ENCODE measurements at places on chromosomes 7 and 10.

DNA sequence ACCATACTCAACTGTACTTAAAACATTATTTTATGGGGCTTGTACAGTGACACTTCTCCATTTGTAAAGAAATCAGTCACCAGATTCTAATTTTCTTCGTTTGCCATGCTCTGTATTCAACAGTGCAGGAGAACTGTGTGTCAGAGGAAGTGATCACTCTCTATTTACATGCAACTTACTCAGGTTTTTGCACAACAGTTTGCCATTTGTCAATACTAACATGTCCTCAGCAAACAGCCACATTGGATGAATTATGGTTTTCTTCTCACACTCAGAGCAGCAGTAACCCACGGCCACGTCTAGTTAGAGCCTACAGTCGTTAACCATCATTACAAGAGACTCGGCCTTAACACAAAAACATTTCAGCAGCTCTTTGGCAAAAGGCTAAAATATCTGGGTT is 69.2 kb upstream of the SP4 start:
- no peak for DNase-seq

GRCh38 chr7:27051451-27051850 is 44.3 kb downstream of the HOXA1 start:
- no peak for DNase-seq

DNA sequence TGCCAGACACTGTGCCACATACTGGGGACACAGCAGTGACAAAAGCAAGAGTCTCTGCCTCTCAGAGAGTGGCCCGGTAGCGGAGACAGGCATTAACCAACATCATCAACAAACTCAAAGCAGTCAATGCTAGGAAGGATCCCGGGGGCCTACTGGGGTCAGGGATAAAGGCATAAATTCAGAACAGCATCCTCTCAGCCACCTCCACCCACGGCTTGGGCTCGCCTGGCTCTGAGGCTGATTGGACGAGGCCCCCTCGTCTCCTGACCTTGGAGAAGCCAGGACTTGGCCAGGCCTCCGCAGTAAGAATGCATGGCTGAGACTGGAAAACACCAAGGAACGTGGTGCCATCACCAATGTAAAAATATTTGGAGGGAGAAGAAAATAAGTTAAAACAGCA is 102.1 kb downstream of the ARHGAP22 start:
- DNase-seq, result no peak

- DNase-seq, result peak; percentile 90
Measured at GRCh38 chr7:99102809-99103690, 40.9 kb downstream of the SMURF1 start.

DNA sequence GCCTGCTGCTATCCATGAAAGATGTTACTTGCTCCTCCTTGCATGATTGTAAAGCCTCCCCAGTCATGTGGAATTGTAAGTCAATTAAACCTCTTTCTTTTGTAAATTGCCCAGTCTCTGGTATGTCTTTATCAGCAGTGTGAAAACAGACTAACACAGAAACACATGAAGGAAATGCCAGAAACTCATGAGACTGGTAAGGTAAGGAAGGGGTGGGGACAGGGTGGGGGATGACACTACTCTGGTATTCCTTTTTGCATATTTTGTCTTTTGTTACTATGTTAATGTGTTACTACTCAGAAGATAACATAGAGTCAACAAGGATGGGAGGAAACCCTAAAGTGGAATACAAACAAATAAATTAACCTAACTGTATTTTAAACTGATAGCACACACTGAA is 69.8 kb upstream of the DRGX start:
- no peak for DNase-seq

GRCh38 chr10:29876008-29876555 is 183.3 kb downstream of the JCAD start:
- no peak for DNase-seq

DNA sequence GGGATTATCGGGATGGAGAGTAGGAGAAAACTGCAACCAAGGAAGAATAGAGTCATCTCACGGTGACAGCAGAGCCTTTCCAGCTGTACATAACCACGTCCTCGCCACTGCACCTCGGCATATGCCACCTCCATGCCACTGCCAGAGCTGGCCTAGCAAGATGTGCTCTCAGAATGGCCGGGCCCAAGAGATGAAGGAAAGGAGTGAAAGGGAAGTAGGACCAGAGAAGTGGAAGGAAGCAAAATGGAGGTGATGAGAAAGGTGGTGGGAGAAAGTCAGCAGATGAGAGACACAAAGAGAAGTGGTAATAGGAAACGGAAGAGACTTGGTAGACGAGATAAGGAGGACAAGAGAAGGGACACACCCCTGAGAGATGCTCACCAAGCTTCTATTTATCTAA is 8.0 kb upstream of the CALU start:
- no peak for DNase-seq

DNA sequence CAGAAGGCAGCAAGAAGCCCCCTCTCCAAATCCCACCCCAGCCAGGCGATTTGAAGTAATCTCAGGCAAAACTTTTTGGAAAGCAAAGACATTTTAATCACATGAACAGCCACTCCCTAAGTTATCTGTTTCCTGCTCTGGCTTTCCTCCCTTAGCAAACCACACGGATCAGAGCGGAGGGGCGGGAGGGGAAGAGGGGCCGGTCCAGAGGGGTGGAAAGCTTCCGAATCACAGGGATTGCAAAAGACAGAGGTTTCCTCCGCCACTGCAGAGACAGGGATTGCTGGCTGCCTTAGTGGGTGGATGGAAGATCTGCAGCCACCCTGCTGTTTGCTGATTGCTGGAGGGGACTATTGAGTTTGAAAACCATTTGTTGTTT is 41.2 kb downstream of the ZCCHC24 start:
- DNase-seq, result peak; percentile 57

DNA sequence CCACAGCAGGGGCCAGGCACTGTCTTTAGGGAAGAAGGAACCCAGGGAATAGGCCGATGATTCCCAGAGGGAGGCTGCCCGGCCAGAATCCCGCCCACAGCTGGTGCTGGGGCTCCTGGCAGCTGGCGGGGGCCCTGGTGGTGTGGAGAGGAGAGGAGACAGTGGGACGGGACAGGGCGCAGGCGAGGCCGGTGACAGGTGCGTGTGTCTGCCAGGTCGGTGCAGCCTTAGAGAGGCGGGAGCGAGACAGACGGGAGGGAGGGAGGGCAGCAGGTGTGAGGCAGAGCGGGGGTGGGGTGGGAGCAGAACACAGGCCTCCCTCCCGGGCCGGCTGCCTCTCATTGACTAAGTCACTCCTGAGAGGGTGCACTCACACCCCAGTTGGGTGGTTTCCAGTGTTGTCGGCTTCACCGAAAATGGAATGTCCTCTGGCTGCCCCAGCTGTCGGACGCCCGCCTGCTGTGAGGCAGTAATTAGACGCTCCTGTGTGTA is 55.2 kb downstream of the ELFN1 start:
- peak; percentile 37 for DNase-seq

DNA sequence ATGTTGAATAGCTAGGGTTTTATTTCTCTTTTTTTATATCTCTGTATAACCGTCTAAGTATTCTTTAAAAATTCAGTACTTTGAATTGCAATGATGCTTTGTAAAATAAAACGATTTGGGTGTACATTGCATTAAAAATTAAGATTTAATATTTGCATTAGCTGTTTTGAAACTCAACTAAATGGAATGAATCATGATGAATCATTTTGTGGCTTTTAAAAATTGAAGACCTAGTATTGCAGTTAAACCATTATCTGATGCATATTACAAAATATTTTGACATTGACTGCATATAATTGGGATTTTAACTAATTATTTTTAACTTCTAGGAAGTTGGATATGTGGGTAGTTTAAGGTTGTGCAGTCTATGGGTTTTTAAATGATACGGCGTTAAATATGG is 314.0 kb downstream of the CDK14 start:
- peak; percentile 32 for DNase-seq

DNA sequence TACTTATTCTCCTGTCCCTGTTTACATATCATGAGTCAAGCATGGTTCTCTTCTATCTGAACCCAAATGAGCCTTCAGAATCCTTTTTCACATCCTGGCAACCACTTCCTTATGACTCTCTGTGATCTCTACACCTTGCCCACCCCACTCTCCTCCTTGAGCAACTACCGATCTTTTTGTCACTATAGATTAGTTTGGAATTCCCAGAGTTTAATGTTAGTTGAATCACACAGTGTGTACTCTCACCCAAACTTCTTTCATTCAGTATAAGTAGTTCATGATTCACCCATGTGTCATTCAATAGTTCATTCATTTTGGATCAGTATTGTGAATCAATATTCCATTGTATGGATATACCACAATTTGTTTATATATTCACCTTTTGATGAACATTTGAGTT is 55.3 kb downstream of the TFAM start:
- DNase-seq, result no peak

- no peak for DNase-seq
Measured at GRCh38 chr7:99210265-99210970, 2.5 kb upstream of the KPNA7 start.

DNA sequence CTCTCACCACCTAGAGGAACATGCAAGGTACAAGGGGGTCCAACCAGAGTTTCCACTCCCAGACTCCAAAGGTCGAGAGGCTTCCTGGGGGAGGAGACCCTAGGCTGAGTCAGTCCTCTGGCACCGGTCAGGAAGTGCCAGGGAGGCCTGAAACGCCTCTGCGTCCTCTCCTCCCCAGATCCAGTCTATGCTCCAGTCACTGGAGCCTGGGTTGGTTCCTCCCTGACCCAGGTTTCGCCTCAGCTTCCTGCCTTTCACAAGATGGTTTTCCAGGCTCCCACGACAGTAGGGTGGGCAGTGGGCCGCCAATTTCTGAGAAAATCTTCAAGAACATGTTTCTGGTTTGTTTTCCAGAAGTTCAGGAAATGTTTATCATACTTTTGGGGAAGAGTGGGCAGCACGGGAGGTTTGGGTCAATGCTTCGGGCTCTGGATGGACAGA is 30.0 kb downstream of the DUSP5 start:
- peak; percentile 62 for DNase-seq

DNA sequence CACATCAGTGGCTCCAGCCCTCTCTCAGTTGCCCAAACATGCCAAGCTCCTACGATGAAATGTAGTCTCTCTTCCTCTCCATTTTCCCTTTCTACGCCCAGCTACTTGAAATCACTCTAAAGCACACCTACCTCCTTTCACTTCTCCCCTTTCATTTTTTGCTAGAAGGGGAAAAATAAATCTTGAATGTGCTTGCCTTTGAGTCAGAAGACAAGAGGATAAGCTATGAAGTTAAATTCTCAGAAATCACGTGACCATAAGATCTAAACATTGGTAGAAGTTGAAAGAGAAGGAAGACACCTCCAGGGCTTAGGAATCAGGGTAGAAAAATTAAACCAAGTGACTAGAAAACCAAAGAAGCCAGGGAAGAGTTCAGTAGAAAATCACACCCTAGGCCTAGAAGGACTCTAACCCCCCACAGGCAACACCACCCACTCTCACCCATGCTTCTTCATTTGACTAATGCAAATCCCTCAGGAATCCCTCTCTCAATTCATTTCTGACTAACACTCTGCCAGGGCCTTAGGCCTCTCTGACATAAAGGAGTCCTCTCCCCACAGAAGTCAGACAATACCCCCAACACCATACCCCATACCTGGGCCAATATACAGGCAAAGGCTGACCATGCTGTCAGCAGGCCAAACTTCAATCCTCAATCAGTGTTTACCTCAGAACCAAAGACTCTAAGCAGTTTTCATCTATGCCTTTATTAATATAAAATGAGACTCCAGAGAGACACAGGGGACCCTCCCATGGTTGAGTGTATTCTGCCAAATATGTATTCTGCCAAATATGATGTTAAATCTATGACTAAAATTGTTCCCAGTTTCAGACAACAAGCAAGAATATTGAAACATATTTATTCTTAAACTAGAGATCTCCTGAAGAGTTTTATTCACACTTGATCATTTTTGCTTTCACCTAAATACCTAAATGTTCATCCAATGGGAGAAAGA is 84.8 kb downstream of the ELMO1 start:
- DNase-seq, result no peak

- DNase-seq, result no peak
Measured at GRCh38 chr7:156472267-156472666, 168.3 kb upstream of the RNF32 start.

GRCh38 chr10:76010703-76011102 is 579.3 kb downstream of the LRMDA start:
- DNase-seq, result no peak

GRCh38 chr7:114788706-114789105 is 133.2 kb upstream of the MDFIC start:
- no peak for DNase-seq

DNA sequence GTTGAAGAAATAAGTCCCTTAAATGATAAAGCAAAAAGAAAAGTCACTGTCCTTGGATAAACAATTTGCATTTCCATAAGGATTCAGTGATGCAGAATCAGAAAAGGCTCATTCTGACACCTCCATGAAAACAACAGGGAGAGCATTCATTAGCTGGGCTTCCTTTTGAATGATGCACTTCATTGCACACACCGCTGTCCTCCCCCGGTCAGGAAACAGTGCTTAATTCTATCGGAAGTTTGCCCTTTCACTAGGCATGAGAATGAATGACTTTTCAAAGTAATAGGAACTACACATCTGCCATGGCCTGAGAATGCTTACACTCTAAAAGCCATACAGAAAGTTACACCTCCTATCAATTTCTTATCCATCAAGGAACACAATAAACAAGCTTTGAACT is 4.2 kb downstream of the PCDH15 start:
- DNase-seq, result no peak

DNA sequence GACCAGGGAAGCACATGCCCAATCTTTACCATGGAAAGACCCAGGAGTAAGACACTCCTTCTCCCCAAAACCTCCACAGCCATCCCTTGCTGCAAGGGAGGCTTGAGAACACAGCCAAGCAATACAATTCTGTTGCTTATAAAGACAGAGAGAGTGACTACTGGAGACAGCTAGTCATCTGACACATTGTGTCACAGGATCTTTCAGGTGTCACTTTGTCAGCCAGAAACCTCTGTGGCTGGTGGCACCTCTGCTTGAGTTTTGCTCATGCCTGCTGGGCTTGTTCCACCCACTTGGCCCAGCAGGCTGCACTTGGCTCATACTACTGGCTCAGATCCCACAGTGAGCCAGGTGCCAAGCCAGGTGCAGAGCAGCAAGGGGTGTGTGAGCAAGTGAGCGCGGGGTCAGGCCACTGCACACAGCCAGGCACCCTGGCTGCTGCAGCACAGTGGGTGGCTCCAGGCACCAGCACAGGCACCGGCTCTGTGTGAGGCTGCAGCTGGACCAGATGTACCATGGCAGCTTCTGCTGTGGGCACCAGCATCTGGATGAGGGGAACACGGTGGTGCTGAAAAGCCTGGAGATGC is 12.4 kb upstream of the PRLHR start:
- no peak for DNase-seq

DNA sequence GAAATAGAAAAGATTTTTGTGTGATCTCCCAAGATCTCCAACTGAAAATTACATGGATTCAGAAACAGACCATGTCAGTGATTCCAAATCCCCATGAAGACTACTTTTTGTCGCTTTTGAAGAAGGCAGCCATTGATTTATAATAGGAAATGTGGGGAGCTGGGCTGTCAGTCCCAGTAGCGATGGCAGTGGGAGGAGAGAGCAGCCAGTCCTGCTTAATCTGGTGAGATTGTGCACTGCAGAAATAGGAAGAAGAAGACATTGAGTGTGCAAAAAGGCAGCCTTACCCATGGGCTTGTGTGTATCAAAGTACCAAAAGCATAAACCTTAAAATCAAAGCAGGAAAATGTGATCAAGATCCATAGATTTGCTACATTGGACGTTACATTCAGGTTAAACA is 4.8 kb downstream of the ADRB1 start:
- DNase-seq, result no peak
